ENCODE measurements at places on chromosomes 4 and X. TPM values are rescaled to one million over a fixed set of nuclear protein-coding genes. Genes with fewer than 3 reads are reported as not detected.

The TCP11X2 gene
- total RNA-seq: not detected

DNA sequence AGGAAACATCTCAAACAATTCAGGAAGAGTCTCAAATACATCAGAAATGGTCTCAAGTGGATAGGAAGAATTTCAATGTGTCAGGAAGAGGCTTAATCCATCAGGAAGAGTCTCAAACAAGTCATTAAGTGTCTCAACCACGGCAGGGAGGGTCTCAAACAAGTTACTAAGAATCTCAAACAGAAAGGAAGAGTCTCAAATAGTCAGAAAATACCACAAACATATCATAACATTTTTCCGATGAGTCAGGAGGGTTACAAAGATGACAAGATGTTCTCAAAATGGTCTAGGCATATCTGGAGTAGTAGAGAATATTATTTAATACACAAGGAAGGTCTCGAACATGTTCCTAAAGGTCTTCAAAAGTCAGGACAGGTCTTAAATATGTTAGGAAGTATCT lies 109.3 kb upstream of the USP9X start:
- H3K27ac ChIP-seq: no peak overlapping the region
- no peak overlapping the region for H3K4me3 ChIP-seq
- no peaks in the 10 kb centered on the region for H3K27me3 ChIP-seq
- H3K36me3 ChIP-seq: no peaks in the 10 kb centered on the region
- DNase-seq: no peak
- H3K4me1 ChIP-seq: no peaks in the 10 kb centered on the region

The SPANXN3 gene
- total RNA-seq: not detected

- no peak overlapping the region for H3K4me3 ChIP-seq
- no peak overlapping the region for H3K27ac ChIP-seq
- DNase-seq: no peak
Measured at GRCh38 chr4:141580523-141580922, 55.9 kb upstream of the IL15 start.

GRCh38 chrX:18871970-18872369 lies 111.9 kb downstream of the PHKA2 start:
- DNase-seq: no peak
- H3K27ac ChIP-seq: no peak overlapping the region
- no peaks in the 10 kb centered on the region for H3K36me3 ChIP-seq
- no peaks in the 10 kb centered on the region for H3K4me1 ChIP-seq
